KG1 (cell line): ENCODE measurements at places on chromosomes 11 and 22.

DNA sequence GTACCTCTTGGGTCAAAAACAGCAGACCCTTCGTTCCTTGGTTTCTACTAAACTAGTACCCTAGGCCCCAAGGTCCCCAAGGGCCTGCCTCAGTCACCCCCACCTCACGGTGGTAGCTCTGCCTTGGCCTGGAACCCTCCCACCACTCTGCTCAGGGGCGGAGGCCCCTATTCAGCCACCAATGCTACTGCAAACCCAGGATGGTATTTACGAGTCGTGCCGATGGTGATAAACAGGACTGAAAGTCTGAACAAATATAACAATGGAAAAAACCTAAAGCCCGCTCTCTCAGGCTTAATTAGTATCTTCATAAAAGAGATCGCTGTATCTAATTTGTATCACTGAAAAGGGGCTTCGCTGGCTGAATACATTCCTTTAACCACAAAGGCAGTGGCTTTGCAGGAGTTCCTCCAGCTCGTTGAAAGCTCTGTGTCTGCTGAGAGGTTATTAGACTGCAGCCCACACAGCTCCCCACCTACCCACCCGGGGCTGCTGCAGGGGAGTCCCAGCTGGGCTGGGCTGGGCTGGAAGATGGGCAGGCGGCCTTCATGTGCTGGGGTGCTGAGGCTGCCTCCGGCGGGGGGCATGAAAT, 15.2 kb downstream of the SHISAL1 start:
- DNase-seq = no peak

DNA sequence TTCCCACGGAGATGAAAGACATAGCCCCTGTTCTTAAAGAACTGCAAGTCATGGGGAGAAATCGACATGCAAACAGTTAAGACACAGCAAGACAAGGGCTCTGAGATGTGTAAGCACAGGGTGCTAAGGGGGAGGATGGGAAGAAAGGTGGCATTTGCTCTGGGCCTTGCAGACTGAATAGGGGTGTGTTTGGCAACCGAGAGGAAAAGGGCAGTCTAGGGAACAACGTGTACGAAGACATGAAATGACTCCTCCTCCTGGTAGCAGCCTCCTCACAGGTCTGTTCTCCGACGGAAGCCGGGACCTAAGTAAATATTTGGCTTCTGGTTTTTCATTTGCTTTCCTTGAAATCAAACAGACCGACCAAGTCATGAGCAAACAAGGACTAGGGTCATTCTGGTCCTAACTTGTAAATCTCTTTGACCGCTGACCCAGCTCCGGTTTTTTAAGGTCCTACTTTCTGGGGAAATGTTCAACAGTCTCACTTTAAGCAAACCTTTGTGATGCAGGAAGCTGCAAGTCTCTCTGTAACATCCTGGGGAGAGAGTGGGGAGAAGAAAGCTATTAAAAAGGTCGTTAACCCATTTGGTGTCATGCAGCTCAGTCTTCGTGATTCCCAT, 19.7 kb downstream of the NNMT start:
- no peak for DNase-seq

DNA sequence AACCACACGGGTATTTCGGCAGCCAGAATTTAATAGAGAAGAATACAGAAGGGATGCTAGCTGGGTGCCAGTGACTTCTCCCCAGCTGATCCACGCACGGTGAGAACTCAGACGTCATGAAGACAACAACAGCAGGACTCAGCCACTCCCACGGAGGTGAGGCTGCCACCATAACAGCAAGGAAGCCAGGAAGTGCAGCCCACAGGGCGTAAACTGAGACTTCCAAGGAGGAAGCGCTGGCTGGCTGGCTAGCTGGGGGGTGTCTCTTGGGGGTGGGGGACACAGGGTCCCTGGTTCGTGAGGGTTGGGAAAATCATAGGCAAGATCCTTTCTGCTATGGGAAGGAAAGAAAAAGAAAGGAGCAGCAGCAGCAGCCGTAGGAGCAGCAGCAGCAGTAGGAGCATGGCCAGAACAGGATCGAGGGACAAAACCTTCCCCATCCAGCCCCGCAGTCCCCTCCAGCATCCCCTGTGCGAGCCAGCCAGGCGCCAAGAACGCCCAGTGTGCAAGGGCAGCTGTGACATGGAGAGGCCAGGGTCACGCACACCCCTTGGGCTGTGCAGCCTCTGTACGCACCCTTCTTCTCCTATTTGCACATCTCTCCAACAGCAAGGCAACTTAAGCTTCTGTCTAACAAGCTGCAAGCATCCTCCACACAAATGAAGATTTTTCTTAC, 49.6 kb upstream of the SHANK2 start:
- no peak for DNase-seq

GRCh38 chr22:38138961-38139360, 28.5 kb upstream of the BAIAP2L2 start:
- no peak for DNase-seq

DNA sequence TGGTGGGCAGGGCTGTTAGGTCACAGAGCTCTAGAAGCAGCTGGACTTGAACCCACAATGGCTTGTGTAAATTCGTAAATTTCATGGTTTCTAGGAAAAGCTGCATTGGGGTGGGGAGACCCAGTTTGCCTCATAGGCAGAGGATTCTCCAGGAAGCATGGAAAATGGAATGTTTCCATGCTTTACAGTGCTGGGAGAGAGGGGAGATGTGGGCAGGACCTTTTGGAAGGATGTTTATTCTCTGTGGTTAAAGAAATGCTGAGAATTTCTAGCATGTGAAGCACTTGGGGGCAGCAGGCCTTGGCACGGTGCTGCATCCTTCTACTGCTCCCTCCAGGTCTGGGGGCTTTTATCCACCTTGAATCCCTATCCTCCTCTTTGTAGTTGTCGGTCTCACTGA, 46.3 kb downstream of the TRAF6 start:
- DNase-seq = no peak

DNA sequence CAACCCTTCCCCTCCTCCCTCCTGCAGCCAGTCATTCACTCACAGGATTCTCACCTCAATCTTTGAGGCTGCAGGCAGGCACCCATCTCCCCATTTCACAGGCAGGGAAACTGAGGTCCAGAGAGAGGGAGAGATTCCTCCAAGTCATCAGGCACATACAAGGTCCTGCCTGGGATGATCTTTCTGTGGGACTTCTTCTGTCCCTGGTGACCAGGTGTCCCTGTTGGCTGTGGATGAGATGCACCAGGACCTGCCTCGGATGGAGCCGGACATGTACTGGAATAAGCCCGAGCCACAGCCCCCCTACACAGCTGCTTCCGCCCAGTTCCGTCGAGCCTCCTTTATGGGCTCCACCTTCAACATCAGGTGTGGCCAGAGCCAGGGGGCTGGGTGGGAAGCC, 7.8 kb downstream of the FTH1 start:
- DNase-seq = no peak

- no peak for DNase-seq
Observed at GRCh38 chr11:77569676-77570070, 20.1 kb upstream of the AQP11 start.

GRCh38 chr22:39361496-39361895, 11.7 kb downstream of the SYNGR1 start:
- DNase-seq = no peak
